ENCODE measurements at places on chromosomes 13 and 19.

GRCh38 chr13:77745784-77746183 is 48.3 kb downstream of the SLAIN1 start:
- DNase-seq: no peak

DNA sequence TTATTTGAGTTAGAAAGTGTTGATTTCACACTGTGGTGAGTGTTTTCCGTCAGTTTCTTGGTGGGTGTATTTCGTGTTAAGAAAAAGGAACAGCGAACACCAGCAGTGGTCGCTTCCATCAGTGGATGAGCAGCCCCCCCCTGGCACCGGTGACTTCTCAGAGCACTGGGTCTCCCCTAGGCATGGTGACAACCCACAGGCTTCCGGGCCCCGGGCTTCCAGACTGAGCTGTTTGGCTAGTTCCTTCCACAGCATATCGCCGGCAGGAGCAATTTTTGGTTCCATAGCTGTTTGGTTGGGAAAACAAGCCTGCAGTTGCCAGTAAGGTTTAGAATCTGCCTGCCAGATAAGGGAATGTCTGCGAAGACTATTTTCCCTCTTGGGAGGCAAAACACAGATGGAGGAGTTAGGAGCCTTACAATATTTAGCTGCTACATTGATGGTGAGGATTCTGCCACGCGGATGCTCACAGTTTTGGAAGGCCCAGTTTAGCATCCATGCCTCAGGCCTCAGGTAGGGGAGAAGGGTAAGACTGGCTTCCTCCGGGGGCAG is 18.7 kb upstream of the ZNF536 start:
- DNase-seq: no peak

DNA sequence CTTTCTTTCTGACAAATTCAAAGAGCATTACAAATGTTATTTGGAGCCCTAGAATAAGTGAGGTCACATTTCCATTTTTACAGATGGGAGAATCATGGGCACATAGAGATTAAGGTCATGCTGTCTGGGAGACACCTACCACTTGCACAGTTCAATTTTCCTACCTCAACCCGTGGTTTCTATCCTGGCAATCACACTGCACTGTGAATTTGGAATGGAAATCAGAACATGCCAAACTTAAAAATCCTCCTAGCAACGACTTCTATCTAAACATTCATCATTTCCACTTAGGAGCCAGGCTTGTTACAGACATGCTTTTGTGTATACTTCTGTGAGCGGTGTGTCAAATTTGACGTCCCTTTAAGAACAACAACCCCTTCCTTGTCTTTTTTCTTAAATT is 251.5 kb downstream of the DNAJC15 start:
- no peak for DNase-seq

GRCh38 chr19:13795595-13796300 is 505 bp downstream of the ZSWIM4 start:
- DNase-seq: peak; percentile 66

All from hepatocyte (in vitro differentiated cells).